Glutamatergic neuron (in vitro differentiated cells): ENCODE measurements at places on chromosomes 4 and X. TPM values are rescaled to one million over a fixed set of nuclear protein-coding genes. Genes with fewer than 3 reads are reported as not detected.

DNA sequence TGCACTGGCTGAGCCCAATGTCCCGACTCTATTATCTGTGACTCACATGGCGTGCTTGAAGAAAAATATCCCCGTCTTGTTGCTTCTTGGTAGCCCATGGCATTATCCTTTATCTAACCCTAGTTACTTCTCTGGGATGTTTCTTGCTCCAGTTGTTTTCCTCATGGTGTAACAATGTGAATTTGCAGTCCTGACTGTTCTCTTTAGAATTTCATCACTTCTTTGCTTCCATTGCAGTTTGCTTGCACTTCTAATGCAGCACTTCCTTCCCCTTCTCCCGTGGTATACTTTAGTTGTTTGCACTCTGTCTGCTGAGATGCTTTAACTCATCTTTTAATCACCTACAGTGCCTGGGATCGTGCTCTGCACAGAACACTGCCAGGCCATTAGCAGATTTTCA, 126.9 kb downstream of the MAML3 start:
- H3K36me3 ChIP-seq: no peaks in the 10 kb centered on the region

GRCh38 chr4:155411546-155411945, 34.8 kb upstream of the MAP9 start:
- no peak overlapping the region for H3K27ac ChIP-seq
- no peaks in the 10 kb centered on the region for H3K27me3 ChIP-seq
- DNase-seq: no peak
- H3K4me1 ChIP-seq: no peaks in the 10 kb centered on the region
- H3K4me3 ChIP-seq: no peak overlapping the region

DNA sequence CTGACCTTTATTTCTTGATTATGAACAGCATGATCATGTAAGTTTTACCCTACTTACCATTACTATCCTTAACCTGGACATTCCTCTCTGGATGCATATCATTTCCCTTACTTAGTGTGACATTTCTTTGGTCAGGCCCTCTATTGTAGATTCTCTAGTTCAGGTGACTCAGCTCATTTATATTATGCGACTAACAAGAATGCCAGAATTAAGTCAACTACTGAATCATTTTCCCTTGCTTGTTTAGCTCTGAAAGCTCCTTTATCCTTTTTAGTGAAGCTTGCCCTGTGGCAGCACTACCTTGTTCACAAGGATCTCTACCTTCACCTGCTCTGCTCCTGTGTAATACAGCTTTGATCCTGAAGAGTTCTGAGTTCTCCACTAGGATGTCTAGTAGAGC, 15.1 kb upstream of the UGT2B17 start:
- no peak for DNase-seq
- no peak overlapping the region for H3K4me3 ChIP-seq
- no peaks in the 10 kb centered on the region for H3K36me3 ChIP-seq
- H3K27me3 ChIP-seq: no peaks in the 10 kb centered on the region

- no peaks in the 10 kb centered on the region for H3K36me3 ChIP-seq
- peaks cover 2% of the 10 kb centered on the region for H3K27me3 ChIP-seq
- no peak overlapping the region for H3K27ac ChIP-seq
Observed at GRCh38 chr4:154010371-154010770, 221.5 kb upstream of the SFRP2 start.

- H3K27ac ChIP-seq: no peak overlapping the region
- H3K36me3 ChIP-seq: no peaks in the 10 kb centered on the region
- H3K4me3 ChIP-seq: no peak overlapping the region
- no peaks in the 10 kb centered on the region for H3K4me1 ChIP-seq
- DNase-seq: no peak
- H3K27me3 ChIP-seq: peaks cover 3% of the 10 kb centered on the region
Observed at GRCh38 chr4:1328267-1329155, 18.5 kb upstream of the UVSSA start.

- no peaks in the 10 kb centered on the region for H3K4me1 ChIP-seq
- no peaks in the 10 kb centered on the region for H3K36me3 ChIP-seq
- H3K4me3 ChIP-seq: no peak overlapping the region
- no peaks in the 10 kb centered on the region for H3K27me3 ChIP-seq
Observed at GRCh38 chrX:150158554-150159332, 204.4 kb upstream of the MAMLD1 start.

DNA sequence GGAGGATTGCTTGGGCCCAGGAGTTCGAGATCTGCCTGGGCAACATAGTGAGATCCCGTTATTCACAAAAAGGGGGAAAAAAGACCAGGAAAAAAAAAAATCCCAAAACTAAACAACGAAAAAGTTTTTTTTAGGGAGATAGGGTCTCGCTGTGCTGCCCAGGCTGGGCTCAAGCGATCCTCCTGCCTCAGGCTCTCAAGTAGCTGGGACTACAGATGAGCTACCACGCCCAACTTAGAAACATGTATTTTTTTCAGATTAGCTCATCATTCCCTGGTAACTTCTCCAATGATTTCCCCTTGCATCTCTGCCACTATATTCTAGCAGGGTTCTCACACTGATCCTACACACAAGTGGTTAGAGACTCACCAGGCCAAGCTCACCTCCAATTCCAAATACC, 24.4 kb upstream of the IRAK1 start:
- H3K4me3 ChIP-seq: no peak overlapping the region
- H3K27me3 ChIP-seq: no peaks in the 10 kb centered on the region
- no peak overlapping the region for H3K27ac ChIP-seq
- no peaks in the 10 kb centered on the region for H3K36me3 ChIP-seq
- H3K4me1 ChIP-seq: peaks cover 33% of the 10 kb centered on the region

- DNase-seq: no peak
- no peaks in the 10 kb centered on the region for H3K4me1 ChIP-seq
- no peaks in the 10 kb centered on the region for H3K36me3 ChIP-seq
- H3K4me3 ChIP-seq: no peak overlapping the region
Observed at GRCh38 chrX:123698979-123699520, 33.8 kb downstream of the THOC2 start.

DNA sequence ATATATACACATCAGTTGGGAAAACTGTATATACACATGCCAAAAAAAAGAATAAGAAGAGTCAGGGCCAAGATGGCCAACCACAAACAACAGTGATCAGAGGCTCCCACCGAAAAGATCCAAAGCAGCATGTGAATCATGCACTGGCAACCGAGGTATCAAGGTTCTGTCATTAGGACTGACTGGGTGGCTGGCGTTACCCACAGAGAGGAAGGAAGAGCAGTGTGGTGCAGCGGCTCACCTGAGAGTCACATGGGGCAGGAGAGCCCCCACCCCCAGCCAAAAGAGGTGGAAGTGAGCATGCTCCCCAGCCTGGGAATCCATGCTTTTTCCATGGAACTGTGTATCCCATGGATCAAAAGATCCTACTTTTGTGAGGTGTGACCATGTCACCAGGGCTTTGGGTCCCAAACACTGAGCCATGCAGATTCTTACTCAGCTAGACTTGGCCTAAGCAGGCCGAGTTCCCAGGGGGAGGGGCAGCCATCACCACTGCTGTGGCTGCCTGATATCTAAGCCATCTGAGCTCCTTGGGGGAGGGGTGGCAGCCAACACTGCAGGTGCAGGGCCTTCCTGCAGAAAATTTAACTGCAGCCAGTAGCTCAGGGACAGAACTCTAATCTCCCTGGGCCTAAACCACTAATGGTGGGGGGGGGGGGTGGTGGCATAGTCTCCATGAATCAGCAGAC, 52.8 kb downstream of the P2RY10 start:
- H3K27ac ChIP-seq: no peak overlapping the region
- no peaks in the 10 kb centered on the region for H3K4me1 ChIP-seq
- no peaks in the 10 kb centered on the region for H3K36me3 ChIP-seq
- DNase-seq: no peak

DNA sequence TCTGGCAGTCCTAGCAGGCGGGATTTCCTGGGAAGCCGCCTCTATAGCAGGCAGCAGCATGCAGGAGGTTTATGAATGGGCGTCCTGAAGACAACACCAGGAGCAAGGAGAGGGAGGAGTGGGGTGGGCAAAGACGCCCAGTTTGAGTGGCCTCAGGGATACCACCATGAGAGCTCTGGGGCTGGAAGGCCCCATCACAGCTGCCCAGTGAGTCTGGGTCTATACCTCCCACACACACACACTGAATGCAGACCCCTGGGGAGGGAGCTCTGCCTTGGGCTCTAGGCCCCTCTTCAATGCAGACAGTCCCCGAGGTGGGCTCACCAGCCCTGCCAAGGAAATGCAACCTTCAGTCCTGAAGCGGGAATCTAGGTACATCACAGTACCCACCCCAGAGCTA, 98.6 kb downstream of the AFAP1 start:
- H3K4me3 ChIP-seq: peak overlapping the region; percentile 63
- peaks cover 64% of the 10 kb centered on the region for H3K4me1 ChIP-seq
- H3K27me3 ChIP-seq: peaks cover 31% of the 10 kb centered on the region
- peaks cover 13% of the 10 kb centered on the region for H3K36me3 ChIP-seq
- H3K27ac ChIP-seq: peak overlapping the region; percentile 82

DNA sequence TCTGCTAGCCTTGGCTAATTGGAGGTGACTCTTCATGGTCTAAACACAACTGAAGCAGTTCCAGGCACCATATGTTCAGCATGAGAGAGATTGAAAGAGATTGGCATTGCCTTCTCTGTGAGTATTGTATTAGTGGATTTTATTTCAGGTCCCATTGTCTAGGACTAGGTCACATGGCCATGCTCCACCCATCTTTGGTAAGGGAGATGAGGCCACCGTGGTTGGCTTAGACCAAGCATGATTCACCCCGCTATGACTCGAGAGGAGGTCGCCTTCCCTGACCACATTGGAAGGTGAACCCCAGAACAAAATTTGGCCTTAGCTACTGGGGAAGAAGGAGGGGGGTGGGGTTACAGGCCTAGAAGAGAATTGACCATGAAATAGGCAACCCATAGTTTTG, 109.9 kb upstream of the BCOR start:
- no peaks in the 10 kb centered on the region for H3K4me1 ChIP-seq
- H3K36me3 ChIP-seq: no peaks in the 10 kb centered on the region
- DNase-seq: no peak
- H3K4me3 ChIP-seq: no peak overlapping the region
- no peak overlapping the region for H3K27ac ChIP-seq
- no peaks in the 10 kb centered on the region for H3K27me3 ChIP-seq

- H3K4me3 ChIP-seq: no peak overlapping the region
- no peaks in the 10 kb centered on the region for H3K4me1 ChIP-seq
- DNase-seq: no peak
- H3K27ac ChIP-seq: no peak overlapping the region
- H3K27me3 ChIP-seq: peaks cover 3% of the 10 kb centered on the region
Observed at GRCh38 chrX:40521868-40522450, 58.8 kb upstream of the ATP6AP2 start.

GRCh38 chrX:73766431-73766795, 203.4 kb downstream of the CHIC1 start:
- DNase-seq: no peak
- H3K27ac ChIP-seq: no peak overlapping the region
- peaks cover 2% of the 10 kb centered on the region for H3K4me1 ChIP-seq

- no peaks in the 10 kb centered on the region for H3K36me3 ChIP-seq
- peaks cover 3% of the 10 kb centered on the region for H3K4me1 ChIP-seq
- H3K4me3 ChIP-seq: no peak overlapping the region
- no peaks in the 10 kb centered on the region for H3K27me3 ChIP-seq
Observed at GRCh38 chrX:46904626-46905025, 7.6 kb upstream of the JADE3 start.

DNA sequence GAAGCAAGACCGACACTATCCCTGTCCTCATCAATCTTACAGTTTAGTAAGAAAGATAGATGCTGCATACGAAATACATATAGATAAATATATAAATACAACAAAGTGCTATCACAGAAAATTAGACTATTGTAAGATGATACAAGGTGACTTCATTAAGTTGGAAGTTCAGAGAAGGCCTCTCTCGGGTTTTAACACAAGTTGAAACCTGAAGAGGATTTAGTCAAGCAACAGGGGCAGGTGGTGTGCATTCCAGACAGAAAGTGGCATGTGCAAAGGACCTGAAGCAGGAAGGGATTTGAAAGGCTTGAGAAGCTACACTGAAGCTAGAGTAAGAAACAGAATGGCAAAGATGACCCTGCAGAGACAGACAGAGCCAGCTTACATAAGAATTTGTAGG, 36.5 kb downstream of the USP46 start:
- peaks cover 7% of the 10 kb centered on the region for H3K36me3 ChIP-seq
- H3K4me1 ChIP-seq: peaks cover 18% of the 10 kb centered on the region
- H3K4me3 ChIP-seq: no peak overlapping the region
- no peak for DNase-seq
- H3K27me3 ChIP-seq: peaks cover 2% of the 10 kb centered on the region

- no peaks in the 10 kb centered on the region for H3K4me1 ChIP-seq
- H3K36me3 ChIP-seq: no peaks in the 10 kb centered on the region
- peaks cover 8% of the 10 kb centered on the region for H3K27me3 ChIP-seq
- no peak overlapping the region for H3K27ac ChIP-seq
Observed at GRCh38 chr4:666822-667544, 7.1 kb downstream of the ATP5ME start.

DNA sequence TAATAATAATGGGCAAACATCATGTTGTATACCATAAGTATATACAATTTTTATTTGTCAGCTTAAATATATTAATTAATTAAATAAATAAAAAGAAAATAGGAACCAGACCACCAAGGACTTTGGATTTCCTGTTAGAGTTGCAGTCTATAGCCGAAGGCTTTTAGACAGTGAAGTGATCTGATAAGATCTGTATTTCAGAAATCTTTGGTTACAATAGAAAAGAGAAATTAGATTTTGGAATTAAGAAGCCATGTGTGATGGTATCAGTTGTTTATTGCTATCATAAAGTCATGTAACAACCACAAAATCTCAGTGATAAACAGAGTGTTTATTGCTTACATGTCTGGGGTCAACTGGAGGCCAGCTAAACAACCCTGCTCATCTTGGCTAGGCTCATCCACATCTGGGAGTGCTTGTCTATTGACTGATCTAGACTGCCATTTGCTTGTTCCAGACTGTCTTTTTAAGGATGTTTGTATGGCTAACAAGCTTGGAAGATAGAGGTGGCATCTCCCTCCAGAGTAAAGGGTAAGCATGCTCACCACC, 142.1 kb upstream of the USP9X start:
- H3K4me1 ChIP-seq: peaks cover 2% of the 10 kb centered on the region
- no peaks in the 10 kb centered on the region for H3K27me3 ChIP-seq
- H3K27ac ChIP-seq: no peak overlapping the region
- no peak overlapping the region for H3K4me3 ChIP-seq
- no peak for DNase-seq
- peaks cover under 1% of the 10 kb centered on the region for H3K36me3 ChIP-seq

GRCh38 chr4:19278665-19279064, 973.0 kb upstream of the SLIT2 start:
- no peaks in the 10 kb centered on the region for H3K4me1 ChIP-seq
- H3K4me3 ChIP-seq: no peak overlapping the region
- DNase-seq: no peak
- peaks cover 11% of the 10 kb centered on the region for H3K36me3 ChIP-seq

Gene VSIG1
- not detected for total RNA-seq

Gene MAGED4
- 192 TPM for total RNA-seq

Gene SSX4B
- 0.71 TPM for total RNA-seq

Gene NPY1R
- 0.54 TPM for total RNA-seq

Gene ATP2B3
- 68.0 TPM for total RNA-seq

Gene MAOA
- 2.7 TPM for total RNA-seq
